Activated T-cell treated with anti-CD3 and anti-CD28 coated beads, Interleukin-2, amount 50 U/mL, for 72 hours (primary cell): ENCODE measurements at places on chromosomes 6 and 20.

GRCh38 chr6:28401172-28401571 is 1.6 kb upstream of the ZSCAN12 start:
- DNase-seq = no peak

GRCh38 chr20:59024111-59024530 is 4.9 kb downstream of the TUBB1 start:
- DNase-seq = no peak

DNA sequence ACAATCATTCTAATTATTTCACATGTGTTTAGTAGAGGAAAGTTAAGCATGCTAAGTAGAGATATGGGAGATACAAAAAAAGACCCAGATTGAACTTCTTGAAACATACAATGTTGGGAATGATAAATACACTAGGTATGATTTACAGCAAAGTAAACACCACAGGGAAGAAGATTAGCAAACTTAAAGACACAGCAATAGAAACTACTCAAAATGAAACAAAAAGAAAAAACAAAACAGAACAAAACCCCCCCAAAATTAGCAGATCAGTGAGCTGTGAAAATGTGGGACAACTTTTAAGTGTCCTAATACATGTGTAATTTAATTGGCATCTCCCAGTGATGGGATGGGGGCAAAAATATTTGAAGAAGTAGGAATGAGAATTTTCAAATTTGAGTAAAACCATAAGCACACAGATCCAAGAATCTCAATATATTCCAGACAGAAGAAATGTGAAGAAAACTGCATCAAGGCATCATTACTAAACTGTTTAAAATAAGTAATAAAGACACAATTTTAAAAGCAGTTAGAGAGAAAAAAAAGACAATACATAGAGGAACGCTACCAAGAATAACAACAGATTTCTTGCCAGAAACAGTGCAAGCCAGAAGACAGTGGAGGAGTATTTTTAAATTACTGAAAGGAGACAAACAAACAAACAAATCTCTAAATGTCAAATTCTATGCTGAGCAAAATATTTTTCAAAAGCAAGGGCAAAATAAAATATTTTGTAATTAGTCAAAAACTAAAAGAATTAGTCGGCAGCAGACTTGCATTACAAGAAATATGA is 473.7 kb downstream of the QKI start:
- DNase-seq = no peak

- DNase-seq = peak; percentile 21
Observed at GRCh38 chr20:32332614-32333013, 25.5 kb upstream of the ASXL1 start.

GRCh38 chr6:39590871-39591393 is 134.3 kb downstream of the KIF6 start:
- no peak for DNase-seq

DNA sequence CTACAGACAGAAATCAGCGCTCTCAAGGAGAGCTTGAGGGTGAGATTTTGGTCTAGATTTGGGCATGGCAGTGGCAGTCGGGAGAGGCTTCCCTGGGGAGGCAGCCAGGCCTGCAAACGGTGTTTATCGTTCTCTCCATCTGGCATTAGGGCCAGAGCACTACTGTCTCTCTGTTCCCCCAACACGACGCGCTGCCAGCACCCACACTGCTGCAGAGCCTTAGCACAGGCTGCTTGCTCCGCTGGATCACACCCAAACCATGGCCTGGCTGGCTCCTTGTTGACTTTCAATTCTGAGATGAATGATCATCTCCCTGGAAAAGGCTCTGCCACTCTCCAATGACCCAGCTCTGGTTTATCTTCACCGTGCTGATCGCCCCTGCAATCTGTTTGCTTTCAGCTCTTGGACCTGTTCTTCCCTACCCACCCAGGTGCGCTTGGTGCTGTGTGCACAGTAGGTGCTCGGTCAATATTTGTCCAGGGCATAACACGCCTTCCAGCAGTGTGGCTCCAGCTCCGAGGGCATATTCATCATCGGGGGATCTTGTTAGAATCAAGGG is 106.1 kb downstream of the TFAP2C start:
- DNase-seq = no peak

DNA sequence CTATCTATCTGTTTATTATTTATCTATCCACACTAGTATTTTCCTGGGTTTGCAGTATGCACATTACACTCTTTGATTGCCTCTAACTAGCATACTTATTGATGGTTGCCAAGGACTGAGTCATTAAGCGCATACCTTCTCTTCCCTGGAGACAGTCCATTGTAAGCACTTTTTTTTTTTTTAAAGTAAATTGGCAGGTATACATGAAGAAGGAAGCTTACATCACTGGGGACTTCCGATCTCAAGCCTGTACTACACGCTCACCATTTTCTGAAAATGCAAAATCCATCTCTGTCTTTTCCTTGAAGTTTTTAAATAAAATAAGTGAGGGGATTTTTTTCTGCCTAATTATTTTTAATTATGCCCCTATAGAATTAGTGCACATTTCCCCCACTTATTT is 63.5 kb downstream of the HMGN3 start:
- no peak for DNase-seq

- DNase-seq = no peak
Observed at GRCh38 chr6:52712136-52712535, 41.2 kb downstream of the TMEM14A start.
